ENCODE measurements at places on chromosomes 7 and 10.

DNA sequence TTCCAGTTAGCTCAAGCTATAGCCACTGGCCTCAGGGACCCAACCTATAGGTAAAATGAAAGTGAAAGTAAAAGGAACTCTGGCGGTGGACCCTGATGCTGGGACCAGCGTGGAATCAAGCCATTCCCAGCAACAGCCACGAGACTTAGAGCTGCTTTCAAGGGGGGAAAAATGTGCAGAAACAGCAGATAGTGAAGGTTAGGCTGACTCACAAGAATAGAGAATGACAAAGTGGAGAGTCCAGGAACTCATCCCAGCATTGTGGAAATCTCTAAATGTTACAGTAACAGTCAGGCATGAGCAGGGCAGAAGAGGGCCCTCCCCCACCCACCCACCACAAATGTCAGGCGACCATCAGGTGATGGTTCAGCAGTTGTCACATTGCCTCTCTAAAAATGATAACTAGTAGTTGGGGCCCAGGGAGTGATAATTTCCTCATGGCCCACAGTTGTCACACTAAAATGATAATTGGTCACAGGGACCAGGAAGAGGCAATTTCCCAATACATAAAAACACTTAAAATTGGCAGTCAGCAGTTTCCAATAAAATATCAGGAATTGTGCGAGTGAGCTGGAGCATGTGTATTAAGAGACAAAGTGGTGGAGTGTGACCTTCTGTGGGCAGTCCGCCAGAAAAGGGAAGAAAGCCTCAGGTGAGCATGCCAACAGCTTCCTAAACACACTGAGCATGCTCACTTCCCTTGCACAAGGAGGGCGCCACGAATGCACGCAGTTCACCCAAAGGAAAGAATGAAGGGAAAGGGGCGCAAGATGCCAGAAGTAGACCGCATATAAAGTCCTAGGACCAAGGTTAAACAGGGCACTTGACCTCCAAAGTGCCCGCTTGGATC, 129.8 kb upstream of the PPP1R3A start:
- no peak for DNase-seq
- peaks cover 10% of the 10 kb centered on the region for H3K4me1 ChIP-seq
- peak overlapping the region; percentile 70 for H3K27ac ChIP-seq
- H3K27me3 ChIP-seq: no peaks in the 10 kb centered on the region
- no peaks in the 10 kb centered on the region for H3K36me3 ChIP-seq
- H3K4me3 ChIP-seq: peak overlapping the region; percentile 53

DNA sequence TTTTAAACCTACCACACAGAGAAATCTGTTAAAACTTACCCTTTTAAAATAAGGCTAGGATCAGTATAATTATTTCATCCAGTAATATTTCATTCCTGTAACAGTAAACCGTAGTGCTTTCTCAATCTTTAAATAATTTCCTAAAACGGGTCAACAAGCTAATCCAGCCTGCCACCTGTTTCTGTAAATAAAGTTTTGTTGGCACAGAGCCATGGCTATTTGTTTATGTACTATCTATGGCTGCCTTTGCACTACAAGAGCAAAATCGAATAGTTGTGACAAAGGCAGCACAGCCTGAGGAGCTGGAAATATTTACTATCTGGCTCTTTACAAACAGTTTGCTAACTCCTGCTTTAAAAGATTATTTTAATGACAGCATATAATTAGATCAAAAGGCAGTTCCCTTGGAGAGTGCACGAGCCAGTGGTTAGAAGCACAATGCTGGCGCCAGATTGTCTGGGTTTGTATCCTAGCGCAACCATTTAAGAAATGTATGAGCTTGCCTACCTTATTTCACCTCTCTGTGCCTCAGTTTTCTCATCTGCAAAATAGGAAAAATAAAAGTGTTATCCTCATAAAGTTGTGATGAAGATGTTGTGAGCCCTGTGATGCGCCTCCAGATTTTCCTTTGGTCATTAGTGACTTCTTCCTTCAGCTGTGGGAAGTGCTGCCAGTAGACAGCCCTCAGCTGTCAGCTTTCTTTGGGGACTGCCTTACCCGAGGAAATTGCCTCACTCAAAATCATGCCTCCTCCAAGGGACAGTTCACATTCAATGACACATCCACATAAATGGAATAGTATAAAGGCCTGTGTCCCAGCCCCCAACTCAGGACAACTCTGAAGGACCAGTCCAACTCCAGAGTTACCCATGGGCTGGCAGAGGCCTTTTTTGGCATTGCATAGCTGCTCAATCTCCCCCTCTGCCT, 11.8 kb upstream of the MIOS start:
- no peaks in the 10 kb centered on the region for H3K4me1 ChIP-seq
- peaks cover 2% of the 10 kb centered on the region for H3K36me3 ChIP-seq
- peaks cover 11% of the 10 kb centered on the region for H3K27me3 ChIP-seq
- no peak overlapping the region for H3K4me3 ChIP-seq

DNA sequence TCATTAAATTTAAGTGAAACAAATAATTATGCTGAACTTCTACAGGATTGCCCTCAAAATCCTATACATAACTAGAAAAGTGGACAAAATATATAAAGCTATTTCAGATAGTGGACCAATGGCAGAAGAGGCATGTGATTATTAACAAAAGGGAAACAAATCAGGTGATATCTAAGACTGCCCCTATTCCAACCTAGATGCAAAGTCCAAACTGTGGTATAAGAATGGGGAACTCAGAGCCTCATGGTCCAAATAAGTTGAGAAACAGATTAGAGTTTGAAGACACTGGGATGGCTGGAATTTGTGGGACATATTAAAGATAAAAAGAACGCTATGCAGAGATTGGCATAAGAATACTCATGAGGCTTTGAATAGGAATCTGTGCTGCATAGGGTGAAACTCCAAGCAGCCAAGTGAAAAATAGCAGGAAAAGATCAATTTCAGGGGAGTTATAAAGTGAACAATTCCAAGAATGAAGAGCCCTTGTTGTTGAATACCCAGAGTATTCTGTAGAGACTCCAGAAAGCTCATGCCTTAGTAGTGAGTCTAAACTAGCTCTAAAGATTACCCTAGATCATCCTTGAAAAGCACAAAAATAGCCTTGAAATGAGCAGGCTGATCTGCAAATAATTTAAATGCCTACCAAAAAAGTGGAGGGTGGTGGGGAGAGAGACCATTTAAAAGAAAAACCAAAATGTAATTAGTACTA, 152.4 kb downstream of the IMMP2L start:
- H3K4me1 ChIP-seq: no peaks in the 10 kb centered on the region
- H3K27me3 ChIP-seq: no peaks in the 10 kb centered on the region
- no peaks in the 10 kb centered on the region for H3K36me3 ChIP-seq
- H3K4me3 ChIP-seq: no peak overlapping the region

DNA sequence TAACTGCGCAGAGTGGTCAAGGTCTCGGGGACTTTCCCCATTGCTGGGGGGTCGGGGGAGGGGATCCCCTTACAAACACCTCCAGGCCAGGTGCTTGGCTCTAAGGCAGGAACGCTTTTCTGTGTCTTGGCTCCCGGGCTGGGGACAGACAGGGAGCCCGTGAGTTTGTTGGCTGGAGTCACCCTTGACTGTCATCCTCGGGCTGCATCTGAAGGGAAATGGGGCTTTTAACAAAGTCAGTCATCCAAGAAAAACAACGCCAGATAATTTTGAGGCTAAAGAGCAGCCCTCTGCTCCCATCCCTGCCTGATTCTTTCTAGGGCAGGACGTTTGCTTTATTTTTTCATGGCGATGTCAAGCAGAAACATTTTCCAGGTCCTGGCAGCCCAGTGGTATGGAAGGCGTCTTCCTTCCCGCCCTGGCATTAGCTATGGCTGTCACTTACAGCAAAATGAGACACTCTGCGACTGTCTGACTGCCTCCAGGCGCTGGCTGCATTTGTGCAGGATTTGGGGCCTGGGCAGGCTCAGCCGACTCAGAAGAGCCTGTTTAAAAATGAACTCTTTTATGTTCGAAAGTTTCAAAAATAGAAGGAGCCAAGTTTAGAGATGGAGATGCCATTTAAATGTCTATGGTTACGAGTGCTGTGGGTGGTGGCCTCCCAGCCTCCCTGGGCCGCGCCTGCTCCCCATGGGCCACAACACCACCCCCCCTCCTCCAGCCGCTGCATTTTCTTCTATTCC, 54.7 kb upstream of the TNS3 start:
- H3K36me3 ChIP-seq: no peaks in the 10 kb centered on the region
- no peak overlapping the region for H3K27ac ChIP-seq
- no peak for DNase-seq
- no peaks in the 10 kb centered on the region for H3K27me3 ChIP-seq

GRCh38 chr7:91137788-91138368, 126.4 kb upstream of the FZD1 start:
- no peak overlapping the region for H3K4me3 ChIP-seq
- no peak for DNase-seq
- H3K36me3 ChIP-seq: no peaks in the 10 kb centered on the region

DNA sequence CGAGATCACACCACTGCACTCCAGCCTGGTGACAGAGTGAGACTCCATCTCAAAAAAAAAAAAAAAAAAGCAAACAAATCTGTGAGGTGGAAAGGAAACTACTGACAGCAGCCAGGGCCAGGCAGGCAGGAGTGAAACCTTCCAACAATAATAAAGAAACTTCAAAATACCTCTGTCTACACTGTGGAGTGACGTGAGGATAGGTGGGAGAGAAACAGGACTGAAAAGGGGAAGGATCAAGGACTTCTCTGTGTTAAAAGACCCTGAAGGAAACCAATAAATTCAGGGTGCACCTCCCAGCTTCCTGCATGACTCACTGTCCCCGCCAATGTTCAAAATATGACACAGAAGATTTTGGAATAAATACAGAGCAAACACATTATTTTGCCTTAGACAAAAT, 82.9 kb downstream of the KIAA1549 start:
- peaks cover 10% of the 10 kb centered on the region for H3K36me3 ChIP-seq
- DNase-seq: peak; percentile 51
- peaks cover 12% of the 10 kb centered on the region for H3K27me3 ChIP-seq
- H3K27ac ChIP-seq: peak overlapping the region; percentile 83
- H3K4me1 ChIP-seq: peaks cover 51% of the 10 kb centered on the region
- peak overlapping the region; percentile 39 for H3K4me3 ChIP-seq

- no peak for DNase-seq
- H3K4me1 ChIP-seq: peaks cover 7% of the 10 kb centered on the region
- H3K36me3 ChIP-seq: no peaks in the 10 kb centered on the region
- H3K27ac ChIP-seq: no peak overlapping the region
Measured at GRCh38 chr7:158001003-158001402, 586.6 kb downstream of the PTPRN2 start.

GRCh38 chr10:59839576-59839975, 66.8 kb downstream of the CCDC6 start:
- H3K4me1 ChIP-seq: no peaks in the 10 kb centered on the region
- H3K27ac ChIP-seq: no peak overlapping the region
- no peaks in the 10 kb centered on the region for H3K27me3 ChIP-seq
- no peak for DNase-seq
- peaks cover 26% of the 10 kb centered on the region for H3K36me3 ChIP-seq
- H3K4me3 ChIP-seq: no peak overlapping the region

DNA sequence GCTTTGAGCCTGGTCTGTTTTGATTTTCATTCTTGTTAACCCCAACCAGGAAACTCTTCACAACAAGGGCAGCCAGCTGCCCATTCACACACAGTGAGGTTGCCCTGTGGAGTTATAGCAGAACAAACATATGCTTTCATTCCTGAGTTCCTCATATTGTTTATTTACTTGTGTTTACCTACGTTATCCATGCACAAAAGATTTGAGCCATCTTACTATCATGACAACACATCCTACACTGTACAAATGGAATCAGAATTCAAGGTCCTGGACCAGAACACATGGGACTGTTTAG, 21.7 kb upstream of the BMPER start:
- DNase-seq: no peak
- H3K27ac ChIP-seq: no peak overlapping the region
- no peak overlapping the region for H3K4me3 ChIP-seq

DNA sequence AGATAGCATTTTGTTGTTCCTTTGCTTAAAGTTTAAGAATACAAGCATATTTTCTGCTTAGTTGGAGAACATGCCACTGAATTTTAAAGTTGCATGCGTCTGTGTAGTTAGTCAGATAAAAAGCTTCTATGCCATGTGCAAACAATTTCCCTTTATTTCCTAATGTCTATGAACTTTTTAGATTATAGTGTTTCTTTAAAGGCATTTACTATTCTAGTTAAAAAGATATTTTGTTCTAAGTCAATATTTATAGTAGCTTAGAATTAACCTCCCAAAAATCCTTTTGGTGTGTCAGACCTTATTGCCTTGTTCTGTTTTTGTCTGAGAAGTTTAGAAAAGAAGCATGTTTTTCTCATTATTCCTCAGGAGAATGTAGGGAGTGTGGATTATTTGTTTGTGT, 99.0 kb upstream of the GATA3 start:
- H3K27me3 ChIP-seq: no peaks in the 10 kb centered on the region
- H3K4me3 ChIP-seq: no peak overlapping the region
- H3K36me3 ChIP-seq: peaks cover 3% of the 10 kb centered on the region
- no peak for DNase-seq

DNA sequence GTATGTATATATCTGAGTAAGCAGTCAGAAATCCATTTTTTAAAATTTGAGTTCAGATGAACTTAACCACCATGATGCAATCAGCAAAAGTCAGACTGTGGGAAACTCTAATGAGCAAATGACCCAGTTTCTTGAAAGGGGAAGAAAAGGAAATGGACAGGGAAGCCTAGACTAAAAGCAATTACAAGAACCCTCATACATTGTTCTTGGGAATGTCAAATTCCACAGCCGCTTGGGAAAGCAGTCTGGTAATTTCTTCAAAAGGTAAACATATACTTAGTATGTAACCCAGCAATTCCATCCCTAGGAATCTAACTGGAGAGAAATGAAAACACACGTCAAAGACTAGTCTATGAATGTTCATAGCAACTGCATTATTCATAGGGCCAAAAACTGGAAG, 16.4 kb upstream of the FOXK1 start:
- no peak overlapping the region for H3K4me3 ChIP-seq
- no peak for DNase-seq
- H3K4me1 ChIP-seq: peaks cover 9% of the 10 kb centered on the region
- no peak overlapping the region for H3K27ac ChIP-seq

DNA sequence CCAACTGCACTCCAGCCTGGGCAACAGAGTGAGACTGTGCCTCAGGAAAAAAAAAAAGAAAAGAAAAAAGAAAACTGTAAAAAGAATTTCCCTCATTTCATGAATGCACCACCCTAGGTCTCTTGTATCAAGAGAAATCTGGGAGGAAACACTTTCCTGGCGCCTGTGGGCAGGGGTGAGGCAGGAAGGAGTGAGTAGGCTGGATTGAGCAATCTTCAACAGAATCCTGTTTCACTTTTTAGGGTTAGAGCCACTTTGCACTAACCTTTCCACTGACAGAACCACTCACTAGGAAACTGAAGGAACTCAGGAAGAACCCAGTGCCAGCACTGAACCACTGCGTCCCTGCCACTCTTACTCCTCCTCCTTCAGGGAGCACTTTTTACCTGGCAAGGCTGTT, 282.1 kb downstream of the CCDC3 start:
- no peaks in the 10 kb centered on the region for H3K4me1 ChIP-seq
- no peaks in the 10 kb centered on the region for H3K36me3 ChIP-seq
- no peak for DNase-seq
- H3K27ac ChIP-seq: no peak overlapping the region
- H3K4me3 ChIP-seq: no peak overlapping the region

- no peak overlapping the region for H3K27ac ChIP-seq
- H3K27me3 ChIP-seq: no peaks in the 10 kb centered on the region
- no peak overlapping the region for H3K4me3 ChIP-seq
- DNase-seq: no peak
- no peaks in the 10 kb centered on the region for H3K4me1 ChIP-seq
Measured at GRCh38 chr7:122380992-122381391, 76.4 kb upstream of the FEZF1 start.

All from activated CD8-positive, alpha-beta T cell treated with anti-CD3 and anti-CD28 coated beads, Interleukin-2, amount 10 ng/mL, durations not matched to agents 7 days and 5 days (primary cell).